Fibroblast of the aortic adventitia (primary cell): ENCODE measurements at places on chromosomes 5 and 9. TPM values are rescaled to one million over a fixed set of nuclear protein-coding genes. Genes with fewer than 3 reads are reported as not detected.

DNA sequence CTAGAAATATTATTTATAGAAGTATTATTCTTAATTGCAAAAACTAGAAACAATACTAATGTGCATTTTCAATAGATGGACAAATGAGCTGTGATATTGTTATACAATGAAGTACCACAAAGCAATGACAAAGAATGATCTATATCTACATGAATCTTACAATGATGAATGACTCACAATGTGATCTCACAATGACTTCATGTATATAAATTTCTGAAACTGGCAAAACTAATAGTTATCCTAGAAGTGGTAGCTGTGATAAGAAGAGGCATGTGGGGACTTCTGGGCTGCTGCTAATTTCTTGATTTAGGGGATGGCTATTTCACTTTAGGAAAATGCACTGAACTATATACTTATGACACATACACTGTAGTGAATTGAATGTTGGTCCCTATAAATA is 396.0 kb upstream of the ZNF608 start:
- peak; percentile 41 for DNase-seq

DNA sequence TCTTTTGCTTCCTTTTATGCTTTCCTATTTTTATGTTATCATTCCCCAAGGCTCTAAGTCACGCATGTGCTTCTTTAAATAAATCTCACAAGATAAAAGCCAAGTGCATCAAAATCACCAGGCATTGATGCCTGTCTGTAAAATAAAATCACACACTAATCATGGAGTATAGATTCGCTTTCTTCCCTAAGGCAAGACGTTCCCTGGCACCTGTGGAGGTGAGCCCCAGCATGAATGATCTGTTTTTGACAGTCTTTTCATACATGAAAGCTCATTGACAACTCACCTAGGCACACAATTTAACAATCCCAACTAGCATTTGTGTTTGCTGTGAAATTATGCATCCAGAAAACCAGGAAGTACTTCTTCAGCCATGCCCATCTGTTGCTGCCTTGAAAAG is 146.9 kb upstream of the DMAC1 start:
- DNase-seq = no peak

DNA sequence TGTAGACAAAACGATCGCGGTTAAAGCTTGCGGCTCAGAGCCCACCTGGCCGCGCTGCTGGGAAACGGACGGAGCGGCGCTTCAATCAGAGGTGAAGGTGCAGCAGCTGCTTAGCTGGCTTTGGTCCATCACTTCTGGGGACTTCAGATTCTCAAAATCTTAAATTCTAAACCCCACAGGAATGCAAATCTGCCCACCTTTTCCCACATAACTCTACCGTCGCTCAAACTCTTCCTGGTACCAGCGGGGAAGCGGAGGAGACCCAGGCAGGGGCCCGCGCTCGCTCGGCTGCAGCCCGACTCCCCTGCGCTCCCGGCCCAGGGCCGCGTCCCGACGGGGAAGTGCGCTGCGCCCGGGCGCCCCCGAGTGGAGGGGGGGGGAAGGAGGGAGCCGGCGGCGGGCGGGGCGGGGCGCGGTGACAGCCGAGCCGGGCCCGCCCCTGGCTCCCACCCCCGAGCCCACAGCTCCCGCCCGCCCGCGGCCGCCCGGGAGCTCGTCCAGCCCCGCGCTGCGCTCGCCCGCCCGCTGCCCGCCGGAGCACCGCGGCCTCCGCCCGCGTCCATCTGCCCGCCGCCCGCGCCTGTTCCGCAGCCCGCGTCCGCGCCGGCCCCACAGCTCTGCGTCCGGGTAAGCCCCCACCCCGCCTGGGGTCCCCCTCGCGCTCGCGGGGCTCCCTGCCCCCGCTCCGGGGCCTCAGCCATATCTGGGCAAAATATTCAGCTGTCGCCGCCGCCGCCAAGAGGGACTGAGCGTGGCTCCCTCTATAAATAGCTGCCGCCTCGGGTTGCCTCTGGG is at the start of gene TMOD1:
Gene TMOD1, plus strand, starts transcription at position 490 of the 795 bp plus-strand sequence. CDS start 22,523 bp downstream, outside the sequence.
- DNase-seq = no peak

DNA sequence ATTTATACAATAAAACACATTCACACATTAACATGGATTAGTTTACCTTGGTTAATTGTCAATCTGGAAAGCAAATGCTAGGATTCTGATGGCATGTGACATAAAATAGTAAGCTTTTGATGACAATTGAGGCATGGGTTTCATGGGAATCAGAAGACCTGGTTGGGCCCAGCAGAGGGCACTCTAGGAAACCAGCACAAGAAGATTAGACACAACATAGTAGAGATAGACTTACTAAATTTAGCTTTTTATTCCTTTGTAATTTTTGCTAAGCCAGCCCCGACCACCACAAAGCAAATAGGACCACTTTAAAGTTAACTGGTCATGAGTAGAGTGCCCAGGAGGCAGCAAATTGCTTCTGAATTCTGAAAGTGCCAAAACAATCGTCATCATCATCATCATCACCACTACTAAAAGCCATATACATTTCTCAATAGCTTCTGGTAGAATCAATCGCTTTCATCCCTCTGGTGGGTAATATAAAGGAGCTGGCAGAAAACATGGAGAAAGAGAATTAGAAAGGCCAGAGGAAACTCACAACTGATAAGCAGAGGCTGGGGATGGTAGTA is 163.2 kb downstream of the ARRDC3 start:
- DNase-seq = no peak

DNA sequence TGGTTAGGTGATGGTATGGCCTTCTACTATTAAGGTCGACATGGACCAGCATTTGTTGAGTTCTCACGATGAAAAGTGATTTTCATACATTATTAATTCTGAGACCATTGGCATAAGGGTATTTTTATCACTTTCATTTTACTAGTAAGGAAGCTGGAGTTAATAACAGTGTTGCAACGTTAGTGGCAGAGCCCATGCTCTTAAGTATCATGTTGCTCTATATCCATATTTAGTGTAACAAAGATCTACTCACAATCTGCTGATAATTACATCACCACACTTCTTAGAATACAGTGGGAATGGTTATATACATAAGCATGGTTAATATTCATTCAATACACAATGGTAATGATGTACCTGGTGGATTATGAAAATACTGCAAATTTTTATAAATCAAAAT is 81.9 kb downstream of the PRR16 start:
- peak; percentile 21 for DNase-seq

DNA sequence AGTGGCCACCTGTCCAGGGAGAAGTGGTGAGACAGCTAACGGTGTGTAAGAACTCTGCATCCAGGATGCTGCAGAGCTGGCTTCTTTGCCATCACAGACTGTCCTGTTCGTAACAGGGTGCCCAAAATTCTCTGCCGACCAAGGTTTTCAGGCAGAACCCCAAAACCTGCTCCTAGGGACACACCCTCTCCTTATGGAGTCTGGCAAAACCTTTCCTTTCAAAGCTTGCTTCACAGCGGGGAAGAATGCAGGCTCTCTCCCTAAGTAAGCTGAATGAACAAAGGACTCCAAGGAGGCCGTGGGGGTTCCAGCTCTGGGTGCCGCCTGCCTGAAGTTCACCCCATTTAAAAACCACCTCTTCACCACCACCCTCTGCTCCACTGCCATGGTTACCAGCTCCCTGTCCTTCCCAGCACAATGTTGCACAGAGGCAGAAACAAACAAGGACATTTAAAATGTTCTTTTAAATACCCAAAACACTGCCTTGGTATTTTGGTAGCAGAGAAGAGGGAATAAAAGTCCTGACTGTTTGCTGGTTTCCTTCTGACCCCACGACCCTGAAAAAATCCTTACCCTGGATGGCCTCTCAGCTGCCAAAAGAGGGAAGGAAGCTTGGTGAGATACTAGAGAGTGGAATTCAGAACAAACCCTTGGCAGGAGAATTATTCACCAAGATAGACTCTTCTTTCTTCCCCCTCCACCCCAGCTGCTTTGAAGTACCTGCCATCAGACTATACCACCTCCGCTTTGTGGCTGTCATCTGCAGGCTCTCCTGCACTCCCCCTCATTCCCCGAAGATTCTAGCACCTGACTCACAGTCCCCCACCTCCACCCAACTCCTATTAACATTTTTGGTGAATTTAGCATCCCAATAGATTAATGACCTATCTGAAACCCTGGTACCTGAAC is 7.1 kb upstream of the KLF9 start:
- DNase-seq = peak; percentile 58

- no peak for DNase-seq
Measured at GRCh38 chr5:180974612-180975315, 13.9 kb upstream of the BTNL3 start.

DNA sequence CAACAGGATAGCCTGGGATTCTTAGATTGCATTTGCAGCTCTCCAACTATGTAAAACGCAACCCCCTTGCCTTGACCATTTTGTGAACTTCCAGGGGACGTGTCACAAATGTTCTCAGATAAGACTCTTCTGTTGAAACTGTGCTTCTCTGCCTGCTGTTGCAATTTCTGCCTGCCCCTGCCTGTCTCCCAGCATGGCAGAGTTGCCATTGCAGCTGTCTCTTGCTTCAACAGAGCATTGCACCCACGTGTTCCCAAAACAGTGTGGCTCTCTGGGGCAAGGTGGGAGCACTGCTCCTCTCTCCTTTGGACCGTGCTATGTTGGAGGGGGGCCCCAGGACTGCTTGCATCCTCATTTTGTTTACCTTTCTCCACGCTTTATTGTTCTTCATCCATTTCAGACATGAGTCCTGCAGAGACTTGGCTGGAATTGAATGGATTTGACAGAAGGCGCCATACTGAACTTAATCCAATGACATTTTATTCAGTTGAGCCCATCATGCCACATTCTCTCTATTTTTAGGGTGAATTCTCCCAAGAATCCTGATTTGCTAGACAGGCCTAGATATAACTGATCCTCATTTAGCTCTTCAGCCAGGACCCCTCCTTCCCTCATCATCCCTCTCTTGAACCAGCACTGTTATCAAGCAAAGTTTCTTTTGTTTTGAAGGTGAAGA is 90.7 kb downstream of the MAT2B start:
- no peak for DNase-seq

GRCh38 chr5:171505473-171506043 is 86.1 kb downstream of the FGF18 start:
- no peak for DNase-seq

DNA sequence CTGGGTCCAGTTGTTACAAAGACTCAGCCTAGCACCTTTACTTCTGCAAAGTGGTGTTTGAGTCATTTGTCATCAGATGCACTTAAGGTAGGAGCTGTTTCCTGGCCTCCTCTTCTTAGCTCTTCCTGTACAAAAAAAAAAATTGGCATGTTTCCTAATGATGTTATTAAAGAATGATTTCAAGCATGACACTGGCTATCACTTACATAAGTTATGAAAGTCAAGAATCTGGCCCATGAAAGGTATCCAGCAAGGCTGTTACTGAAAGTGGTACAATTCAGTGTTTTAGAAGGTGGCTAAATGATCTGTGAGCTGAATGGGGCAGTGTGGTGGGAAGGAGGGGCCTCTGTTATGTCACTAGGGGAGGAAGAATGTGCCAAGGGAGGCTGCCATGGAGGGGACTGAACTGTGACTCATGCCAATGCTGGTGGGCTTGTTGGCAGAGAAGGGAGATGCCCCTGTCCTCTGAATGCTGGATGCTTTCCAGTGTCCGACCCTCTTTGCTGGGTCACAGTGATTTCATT is 175.1 kb upstream of the MAP1B start:
- DNase-seq = peak; percentile 36

DNA sequence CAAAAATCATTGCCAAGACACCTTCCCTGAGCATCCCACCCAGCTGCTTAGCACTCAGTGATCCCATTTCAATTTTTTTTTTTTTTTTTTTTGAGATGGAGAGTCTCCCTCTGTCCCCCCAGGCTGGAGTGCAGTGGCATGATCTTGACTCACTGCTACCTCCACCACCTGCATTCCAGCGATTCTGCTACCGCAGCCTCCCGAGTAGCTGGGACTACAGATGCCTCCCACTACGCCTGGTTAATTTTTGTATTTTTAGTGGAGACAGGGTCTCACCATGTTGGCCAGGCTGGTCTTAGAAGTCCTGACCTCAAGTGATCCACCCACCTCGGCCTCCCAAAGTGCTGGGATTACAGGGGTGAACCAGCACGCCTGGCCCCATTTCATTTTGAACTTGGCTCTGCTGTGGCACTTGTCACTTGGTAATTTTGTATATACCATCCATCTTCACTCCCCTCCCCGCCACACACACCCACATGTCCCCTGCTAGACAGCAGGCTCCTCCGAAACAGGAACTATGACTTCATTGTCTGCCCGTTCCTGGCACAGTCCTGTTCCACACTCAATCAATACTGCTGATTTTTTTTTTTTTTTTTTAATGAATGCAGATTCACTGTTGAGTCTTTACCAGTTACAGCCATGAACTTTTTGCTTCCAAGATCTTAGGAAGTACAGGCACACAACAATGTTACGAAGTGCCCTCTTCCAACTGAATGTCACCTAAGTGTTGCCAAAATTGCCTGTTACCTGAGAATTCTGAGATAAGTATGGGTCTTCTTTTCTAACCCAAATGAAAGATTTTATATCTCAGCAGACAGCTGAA is 17.3 kb upstream of the ZBTB34 start:
- no peak for DNase-seq

GRCh38 chr5:34844999-34845398 is 6.0 kb downstream of the TTC23L start:
- DNase-seq = no peak

DNA sequence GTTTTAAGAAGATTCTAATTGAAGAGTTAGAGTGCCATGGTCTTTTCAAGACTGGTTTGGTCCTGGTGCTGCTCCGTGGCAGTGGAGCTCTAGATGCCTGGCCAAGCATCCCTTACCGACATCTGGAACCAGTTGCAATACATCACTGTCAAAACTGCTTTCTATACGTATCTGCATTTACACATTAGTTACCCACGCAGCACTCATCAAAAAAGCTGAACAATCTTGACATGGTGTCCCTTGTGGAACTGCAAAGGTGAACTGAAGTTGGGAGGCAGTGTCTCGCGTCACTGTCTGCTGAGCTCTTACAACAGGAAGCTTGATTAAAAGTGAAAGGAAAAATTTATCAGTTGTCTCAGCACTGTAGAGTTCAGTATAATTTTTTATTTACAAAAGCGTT is 82.6 kb downstream of the PBX3 start:
- peak; percentile 56 for DNase-seq

- DNase-seq = no peak
Measured at GRCh38 chr9:118503236-118503635, 799.0 kb downstream of the TLR4 start.

DNA sequence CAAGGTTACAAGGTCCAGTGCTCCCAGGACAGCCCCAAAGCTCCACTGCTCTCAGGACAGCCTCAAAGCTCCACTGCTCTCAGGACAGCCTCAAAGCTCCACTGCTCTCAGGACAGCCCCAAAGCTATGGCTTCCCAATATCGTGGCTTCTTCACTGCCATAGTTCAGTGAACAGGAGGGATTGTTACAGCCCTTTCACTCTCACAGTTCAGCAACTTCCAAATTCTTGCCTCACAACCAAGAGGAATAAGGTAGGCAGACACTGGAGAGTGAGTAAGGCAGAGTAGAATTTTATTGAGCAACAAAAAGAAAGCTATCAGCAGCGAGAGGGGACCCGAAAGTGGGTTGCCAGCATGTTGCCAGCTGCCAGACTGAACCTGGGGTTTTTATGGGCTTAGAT is 277.6 kb downstream of the CDH10 start:
- DNase-seq = no peak

The C9orf50 gene
- 0.98 TPM in 1 of 2 replicates, not detected in the other for total RNA-seq

The SLC6A19 gene
- not detected in 2 replicates for total RNA-seq

The PROB1 gene
- 0.99 and 1.8 TPM in 2 replicates for total RNA-seq

The SPINK7 gene
- 0.41 TPM in 1 of 2 replicates, not detected in the other for total RNA-seq

The SLC27A6 gene
- not detected in 2 replicates for total RNA-seq

The PDLIM4 gene
- 37.3 and 41.8 TPM in 2 replicates for total RNA-seq

The PAEP gene
- total RNA-seq = not detected in 2 replicates

The SCGB3A2 gene
- total RNA-seq = not detected in 2 replicates

The ITK gene
- total RNA-seq = not detected in 2 replicates

The WDR5 gene
- 14.4 and 19.9 TPM in 2 replicates for total RNA-seq

The SPINK4 gene
- not detected in 2 replicates for total RNA-seq

The ADGRD2 gene
- not detected in 2 replicates for total RNA-seq

The CHSY3 gene
- 2.9 and 17.8 TPM in 2 replicates for total RNA-seq

The PARP8 gene
- 8.2 and 20.1 TPM in 2 replicates for total RNA-seq

The FAM163B gene
- total RNA-seq = not detected in 2 replicates
